NCI-H2081 treated with DMSO at 0.1 percent for 48 hours (cell line): ENCODE measurements at places on chromosomes 4 and X.

DNA sequence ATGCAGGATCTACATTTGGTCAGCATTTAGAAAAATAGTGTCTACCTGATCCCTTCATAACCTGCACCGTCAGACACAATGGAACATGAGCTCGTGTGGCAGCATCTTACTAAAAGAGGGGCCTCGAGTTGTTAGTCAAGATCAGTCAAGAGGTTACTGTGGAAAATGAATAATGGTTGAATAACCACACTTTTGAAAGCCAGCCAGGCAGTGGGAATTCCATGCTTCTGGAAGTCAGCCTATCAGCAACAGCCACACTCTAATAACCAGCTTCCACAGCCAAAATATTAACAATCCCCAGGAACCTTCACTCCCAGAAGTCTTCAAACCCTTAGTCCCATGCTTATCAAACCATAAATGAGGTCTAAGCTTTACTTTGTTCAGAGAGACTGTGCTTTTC, 234.3 kb downstream of the HS3ST1 start:
- no peak for DNase-seq

GRCh38 chr4:167854881-167855280, 237.5 kb upstream of the ANXA10 start:
- no peak for DNase-seq

GRCh38 chr4:151611960-151612359, 148.8 kb downstream of the GATB start:
- no peak for DNase-seq

GRCh38 chrX:5646818-5647217, 581.8 kb downstream of the NLGN4X start:
- DNase-seq, result no peak

DNA sequence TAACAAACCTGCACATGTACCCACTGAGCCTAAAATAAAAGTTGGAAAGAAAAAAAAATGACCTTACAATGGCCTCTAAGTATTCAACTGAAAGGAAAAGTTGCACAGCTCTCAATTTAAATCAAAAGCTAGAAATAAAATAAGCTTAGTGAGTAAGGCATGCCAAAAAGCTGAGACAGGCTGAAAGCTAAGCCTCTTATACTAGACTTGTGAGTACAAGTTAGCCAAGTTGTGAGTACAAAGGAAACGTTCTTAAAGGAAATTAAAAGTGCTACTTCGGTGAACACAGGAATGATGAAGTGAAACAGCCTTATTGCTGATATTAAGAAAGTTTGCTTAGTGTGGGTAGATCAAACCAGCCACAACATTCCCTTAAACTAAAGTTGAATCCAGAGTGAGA, 707.9 kb upstream of the PITX2 start:
- DNase-seq, result no peak

DNA sequence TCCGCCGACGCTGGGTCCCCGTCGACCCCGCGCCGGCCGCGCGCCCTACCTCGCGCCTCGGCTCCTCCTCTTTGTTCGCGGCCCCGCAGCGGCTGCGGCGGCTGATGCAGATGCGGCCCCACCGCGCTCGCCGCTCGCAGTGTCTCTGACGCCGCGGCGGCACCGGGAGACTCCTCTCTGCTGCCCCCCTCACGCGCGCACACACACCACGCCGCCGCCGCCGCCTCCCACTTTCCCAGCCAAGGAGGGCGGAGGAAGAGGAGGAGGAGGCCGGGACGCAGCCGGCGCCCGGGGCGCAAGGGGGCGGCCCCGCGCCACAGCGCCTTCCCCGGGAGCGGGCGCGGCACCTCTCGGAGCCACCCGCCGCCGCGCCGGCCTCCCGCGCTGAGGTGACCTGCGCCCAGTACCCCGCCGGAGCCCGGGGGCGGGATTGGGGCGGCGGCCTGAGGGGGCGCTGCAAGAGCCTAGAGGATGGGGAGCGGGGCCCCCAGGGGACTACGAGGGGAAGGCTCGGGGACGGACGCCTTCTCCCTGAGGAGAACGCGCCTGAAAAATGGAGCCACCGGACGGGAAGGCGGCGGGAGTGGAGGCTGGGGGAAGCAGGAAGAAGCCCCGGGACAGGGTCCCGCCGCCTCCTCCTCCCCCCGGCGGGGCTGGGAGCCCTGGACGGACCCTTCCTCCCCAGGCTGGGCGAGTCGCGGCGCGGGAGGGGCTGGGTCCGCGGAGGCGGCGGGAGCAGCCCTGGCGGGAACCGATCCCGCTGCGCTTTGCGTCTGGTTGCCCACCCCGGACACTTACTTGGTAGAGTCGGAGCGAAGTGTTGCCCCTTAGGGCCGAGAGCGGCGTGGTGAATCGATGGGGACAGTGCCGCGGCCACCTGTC, at the start of gene SH3RF1:
Gene SH3RF1, minus strand, starts transcription at position 147 of the 882 bp plus-strand sequence. CDS start 1,744 bp downstream, outside the sequence.
- no peak for DNase-seq

DNA sequence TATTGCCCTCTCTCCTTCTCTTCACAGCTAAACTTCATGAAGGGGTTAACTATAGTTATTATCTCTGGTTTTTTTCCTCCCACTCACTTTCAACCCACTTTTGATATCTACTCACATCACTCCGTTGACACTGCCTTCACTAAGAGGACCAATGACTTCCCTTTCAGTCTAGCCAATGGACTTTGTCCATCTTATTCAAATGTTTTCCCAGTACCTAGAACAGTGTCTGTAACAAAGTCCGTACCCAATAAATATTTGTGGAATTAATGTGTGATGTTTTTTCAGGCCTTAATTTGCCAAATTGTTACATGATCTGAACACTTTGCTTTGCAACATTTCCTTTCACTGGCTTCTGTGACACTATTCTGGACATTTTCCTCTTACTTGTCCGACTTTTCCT, 106.0 kb upstream of the AR start:
- no peak for DNase-seq

DNA sequence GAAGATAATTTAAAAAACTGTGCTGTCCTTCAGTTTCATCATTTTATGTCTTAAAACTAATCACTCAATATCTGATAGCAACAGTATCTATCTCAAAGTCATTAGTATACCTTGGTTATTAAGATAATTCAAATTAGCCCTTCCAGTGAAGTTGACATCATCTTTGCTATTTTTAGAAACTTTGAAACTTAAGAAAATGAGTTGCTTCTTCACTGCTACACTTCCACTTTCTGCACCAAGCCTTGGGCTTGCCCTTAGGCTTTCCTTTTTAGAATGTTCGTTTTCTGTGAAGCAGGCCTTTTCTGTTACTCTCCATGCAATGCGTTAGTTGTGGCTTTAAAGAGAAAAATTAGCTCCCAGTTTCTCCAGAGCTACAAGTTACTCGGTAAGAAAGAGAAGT, 4.4 kb upstream of the VAMP7 start:
- no peak for DNase-seq

DNA sequence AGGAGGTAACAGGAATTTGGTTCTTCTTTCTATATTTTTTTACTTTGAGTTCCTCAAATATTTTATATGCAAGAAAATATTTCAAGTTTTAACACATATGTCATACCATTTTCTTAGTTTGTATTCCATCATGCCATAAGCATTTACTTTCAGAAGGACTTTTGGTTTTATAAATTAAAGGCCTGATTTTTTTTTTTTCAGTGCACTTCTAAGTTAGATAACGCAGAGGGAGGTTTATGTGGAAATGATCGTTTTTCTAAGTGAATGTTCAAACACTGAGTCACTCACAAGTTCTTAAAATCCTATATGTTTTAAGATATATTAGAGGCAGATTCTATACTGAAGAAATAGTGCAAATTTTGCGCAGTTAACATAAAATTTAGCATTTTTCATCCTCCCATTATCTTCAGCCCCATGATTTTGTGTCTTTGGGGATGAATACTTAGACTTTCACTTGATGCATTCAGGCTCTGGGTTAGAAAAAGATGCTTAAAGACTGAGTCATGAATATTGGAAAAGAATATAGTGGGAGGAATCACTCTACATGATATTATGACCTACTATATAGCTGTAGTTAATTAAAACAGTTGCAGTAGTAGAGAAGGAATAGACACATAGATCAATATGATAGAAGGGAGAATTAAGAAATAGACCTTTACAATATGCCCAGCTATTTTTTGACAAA, 54.9 kb downstream of the COL4A5 start:
- DNase-seq, result no peak

GRCh38 chrX:27583976-27584375, 6.2 kb upstream of the DCAF8L2 start:
- DNase-seq, result no peak

- peak; percentile 91 for DNase-seq
Measured at GRCh38 chr4:38667085-38667893, 3.3 kb downstream of the KLF3 start.

- no peak for DNase-seq
Measured at GRCh38 chr4:120630427-120630826, 292.1 kb downstream of the PRDM5 start.

DNA sequence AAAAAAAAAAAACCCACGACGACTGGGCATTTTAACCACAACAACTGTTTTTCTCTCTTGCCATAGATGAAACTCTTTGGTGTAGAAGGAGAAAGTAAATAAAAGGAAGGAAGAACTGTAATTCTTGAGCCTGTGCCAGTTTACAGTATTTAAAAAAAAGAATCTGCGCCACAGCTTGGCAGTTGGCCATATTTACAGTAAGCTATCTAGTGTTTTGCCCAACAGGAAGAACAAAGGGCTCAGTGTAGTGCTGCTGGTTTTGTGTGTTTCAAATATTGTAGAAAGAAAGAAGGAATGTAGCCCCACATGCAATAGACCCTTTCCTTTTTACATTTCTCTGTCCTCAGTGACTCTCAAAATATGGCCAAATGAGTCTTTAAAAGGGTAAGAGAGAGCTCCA, 66.1 kb downstream of the NR3C2 start:
- peak; percentile 4 for DNase-seq

DNA sequence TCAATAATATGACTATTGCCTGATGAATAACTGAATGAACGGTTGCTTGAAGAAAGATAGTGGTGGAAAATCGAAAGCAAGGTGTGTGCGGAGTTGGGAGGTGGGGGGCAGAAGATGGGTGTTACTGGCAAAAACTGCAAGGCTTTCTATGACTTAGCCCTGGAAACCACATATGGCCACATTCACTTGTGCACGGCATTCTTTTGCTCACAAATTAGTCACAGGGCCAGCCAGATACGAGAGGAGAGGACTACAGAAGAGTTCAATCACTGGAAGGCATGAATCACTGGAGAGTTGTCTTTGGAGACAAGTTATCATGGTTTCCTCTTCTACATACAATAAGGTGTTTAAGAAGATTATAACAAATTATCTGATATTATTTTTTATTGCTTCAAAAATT, 626.5 kb upstream of the CPEB2 start:
- DNase-seq, result no peak

GRCh38 chr4:2182994-2183393, 58.9 kb downstream of the HAUS3 start:
- DNase-seq, result no peak

DNA sequence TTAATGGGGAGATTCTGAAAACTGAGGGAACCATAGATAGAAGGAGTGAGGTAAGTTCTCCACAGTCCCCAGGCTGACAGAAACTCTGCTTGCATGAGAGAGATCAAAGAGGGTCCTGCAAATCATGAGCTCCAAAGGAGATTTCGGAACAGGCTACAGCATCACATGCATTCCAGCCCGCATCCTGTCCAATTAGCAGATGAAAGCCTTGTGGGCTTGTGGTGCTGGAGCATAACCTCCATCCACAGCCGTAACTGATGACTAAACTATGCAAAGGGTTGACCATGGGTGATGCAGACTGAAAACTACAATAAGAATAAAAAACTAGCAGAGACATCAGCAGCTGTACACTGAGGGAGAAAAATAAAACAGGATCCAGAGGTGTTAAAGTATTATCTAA, 654.5 kb downstream of the TLL1 start:
- DNase-seq, result no peak
